Right lobe of liver (tissue), 6 donors: ENCODE measurements at places on chromosomes 1 and 21.

- no peak for DNase-seq
These were observed at the start of gene HSPG2 for GRCh38 chr1:21937034-21937371. Gene HSPG2 (minus strand): TSS chr1:21937310. CDS start chr1:21937217, 93 bp downstream.

DNA sequence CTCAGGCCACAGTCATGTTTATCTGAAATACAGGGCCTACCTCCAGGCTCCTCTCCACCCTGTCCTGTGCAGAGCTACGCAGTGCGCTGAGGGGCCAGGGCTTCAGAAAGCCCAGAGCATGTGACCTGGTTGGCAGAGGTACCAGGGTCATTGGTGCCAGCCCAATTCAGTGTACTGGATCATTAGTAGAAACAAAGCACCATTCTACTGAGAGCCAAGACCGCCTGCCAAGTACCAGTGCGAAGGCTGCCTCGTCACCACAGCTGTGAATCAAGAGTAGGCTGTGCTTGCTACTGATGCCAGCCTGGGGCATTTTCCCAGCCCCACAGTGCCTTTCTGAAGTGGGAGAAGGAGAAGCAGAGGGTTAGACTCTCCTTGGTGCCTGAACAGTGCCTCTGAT lies 59.8 kb downstream of the CAPN9 start:
- DNase-seq, result no peak

- peak; percentile 42 for DNase-seq
These were observed 68.3 kb downstream of the ADARB1 start for GRCh38 chr21:45142469-45143308.

DNA sequence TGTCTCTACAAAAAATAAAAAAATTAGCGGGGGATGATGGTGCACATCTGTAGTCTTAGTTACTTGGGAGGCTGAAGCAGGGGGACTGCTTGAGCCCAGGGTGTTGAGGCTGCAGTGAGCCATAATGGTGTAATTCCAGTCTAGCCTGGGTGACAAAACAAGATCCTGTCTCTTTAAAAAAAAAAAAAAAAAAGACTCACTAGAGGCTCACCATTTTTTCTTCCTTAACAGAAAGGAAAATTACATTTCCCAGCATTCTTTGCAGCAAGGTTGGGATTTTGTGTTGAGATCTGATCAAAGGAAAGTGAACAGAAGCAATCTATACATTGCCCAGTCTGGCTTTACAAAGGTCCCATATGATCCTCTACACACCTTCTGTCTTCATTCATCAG lies 21.5 kb downstream of the GFI1 start:
- no peak for DNase-seq
